Mucosa of descending colon (tissue), 3 donors: ENCODE measurements at places on chromosomes 11 and 22.

- DNase-seq, result peak; percentile 7
Measured at GRCh38 chr11:20156876-20157613, 3.2 kb downstream of the DBX1 start.

DNA sequence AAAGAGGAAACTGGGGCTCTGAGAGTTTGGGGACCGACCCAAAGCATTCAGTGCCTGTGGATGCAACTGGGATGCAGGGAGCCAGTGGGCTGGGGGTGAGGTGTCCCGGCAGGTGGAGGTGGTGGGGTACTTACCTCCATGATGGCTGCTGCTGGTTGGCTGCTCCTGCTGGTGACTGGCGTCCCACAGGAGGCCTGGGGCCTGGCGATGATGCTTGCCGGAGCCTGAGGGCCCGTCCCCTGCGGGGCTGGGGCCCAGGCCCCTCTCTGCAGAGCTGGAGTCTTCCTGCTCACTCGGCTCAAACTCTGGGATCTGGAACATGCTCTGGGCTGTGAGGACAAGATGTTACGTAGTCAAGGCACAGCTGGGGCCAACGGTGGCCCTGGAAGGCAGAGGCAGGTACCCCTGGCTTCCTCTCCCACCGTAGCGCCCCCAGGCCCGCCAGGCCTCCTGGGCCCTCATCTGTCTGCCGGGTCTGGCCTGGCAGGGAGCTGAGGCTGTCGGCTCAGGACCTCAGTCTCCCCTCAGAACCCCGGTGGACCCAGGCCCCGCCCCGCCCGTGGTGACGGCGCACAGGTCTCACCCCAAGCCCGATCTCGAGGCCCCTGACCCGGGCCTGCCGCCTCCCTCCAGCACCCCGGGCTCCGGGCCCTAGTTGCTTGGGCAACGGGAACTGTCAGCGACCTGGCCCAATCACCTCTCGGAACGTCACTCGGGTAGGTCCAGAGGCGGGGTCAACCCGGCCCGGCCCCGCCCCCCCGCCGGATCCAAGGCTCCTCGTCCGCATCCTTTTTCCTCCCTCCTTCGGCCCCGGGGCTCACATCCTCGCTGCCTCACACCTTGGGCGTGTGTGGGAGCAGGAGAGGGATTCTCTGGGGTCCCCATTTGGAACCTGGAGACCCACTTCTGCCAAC, at the start of gene BAD:
Gene BAD (minus strand): TSS at position 618 of the 914 bp plus-strand sequence. CDS start 297 bp downstream, at position 321.
- DNase-seq, result peak; percentile 97

DNA sequence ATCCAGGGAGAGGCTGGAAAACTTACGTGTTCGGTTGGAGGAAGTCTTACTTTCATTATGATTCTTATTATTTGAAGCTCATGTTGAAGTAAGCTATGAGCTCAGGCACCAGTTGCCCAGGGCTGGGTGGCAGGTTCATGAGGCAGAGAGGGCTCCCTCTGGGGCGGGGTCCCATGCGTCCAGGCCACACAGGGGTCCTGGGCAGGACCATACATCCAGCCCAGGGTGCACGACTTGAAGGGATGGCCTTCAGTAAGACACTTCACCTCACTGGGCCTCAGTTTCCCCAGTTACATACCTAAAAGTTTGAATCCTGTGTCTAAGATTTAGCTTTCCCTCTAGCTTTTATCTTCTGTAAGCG, 107.3 kb upstream of the B3GAT1 start:
- DNase-seq, result no peak

GRCh38 chr11:15936011-15936410, 420.3 kb downstream of the SOX6 start:
- DNase-seq, result no peak

DNA sequence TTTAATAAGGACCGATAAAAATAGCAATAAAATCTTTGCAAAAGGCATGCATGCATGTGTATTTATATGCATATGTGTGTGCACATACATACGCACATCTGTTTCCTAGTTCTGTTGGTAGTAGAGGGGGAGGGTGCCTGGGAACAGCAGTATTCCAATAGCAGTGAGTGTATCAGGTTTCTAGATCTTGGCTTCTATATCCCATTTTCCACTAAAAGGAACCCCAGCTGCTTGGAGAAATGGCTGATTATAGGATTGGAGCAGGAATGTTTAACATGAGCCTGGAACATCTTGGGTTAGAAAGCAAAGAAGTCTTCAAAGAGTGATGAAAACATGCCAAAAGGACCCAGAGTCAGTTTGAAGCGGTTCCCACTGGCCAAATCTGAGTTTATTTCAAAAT, 21.0 kb downstream of the TNRC6B start:
- DNase-seq, result no peak

GRCh38 chr11:59102259-59102765, 4.7 kb upstream of the FAM111B start:
- peak; percentile 79 for DNase-seq

DNA sequence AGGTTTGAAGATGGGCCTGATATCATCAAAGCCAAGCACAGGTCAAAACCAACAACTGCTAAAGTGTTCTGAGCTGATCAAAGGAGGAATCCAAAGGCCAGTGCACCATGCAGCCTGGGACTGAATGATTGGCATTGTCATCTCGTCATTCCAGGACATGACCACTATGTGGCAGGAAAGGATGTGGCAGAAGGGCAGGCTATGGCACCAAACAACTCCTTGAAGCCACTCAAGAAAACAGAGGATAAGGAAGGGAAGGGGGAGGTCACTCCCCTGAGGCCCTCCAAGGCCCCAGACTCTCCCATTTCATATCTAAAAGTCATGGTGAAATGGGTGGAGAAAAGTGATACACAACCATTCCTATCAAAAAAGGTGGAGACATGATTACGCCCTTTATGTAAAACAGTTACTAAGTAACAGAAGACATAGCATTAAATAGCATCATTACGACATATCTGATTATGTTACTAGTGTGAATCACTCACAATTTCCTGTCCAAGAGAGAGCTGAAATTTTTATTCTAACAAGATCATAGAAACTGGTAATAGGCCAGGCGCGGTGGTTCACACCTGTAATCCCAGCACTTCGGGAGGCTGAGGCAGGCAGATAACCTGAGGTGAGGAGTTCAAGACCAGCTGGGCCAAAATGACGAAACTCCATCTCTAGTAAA, 49.3 kb downstream of the AHNAK start:
- DNase-seq, result peak; percentile 64

DNA sequence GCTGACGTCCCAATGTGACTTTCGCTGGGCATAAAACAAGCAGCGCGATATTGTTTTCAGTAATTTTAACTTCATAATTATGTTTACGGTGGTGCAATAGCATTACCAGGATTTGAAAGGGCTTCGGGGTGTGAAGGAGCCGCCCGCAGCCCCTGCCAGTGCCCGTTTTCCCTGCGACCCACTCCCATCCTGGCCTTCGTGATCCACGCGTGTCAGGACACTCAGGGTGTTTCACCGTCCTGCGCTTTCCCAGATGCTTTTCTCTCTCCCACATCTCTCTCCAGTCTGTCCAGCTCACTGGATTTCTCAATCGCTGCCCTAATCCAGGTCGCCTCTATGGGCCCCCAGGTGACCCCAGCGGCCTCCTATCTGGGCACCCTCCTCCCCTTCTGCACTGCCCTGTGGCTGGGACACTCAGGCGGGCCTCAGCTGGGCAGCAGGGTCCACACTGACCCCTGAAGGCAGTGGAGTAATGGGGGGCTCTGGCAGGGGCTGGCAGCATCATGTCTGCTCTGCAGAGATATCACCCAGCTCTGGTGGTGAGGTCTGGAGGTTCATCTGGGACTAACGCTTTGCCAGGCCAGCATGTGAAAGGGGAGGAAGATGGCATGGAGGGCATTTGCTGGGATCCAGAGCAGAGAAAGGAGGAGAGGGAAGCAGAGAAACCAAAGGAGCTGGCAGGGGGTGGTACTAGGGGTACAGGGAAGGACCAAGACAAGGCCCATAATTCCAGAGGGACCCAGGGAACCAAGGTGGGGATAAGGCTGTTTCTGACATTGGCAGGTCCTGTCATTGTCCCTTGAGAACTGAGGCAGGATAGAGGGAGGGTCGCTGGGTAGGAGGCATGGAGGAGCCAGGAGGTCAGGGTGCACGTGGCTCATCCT, 622.8 kb downstream of the BRD1 start:
- DNase-seq, result no peak

DNA sequence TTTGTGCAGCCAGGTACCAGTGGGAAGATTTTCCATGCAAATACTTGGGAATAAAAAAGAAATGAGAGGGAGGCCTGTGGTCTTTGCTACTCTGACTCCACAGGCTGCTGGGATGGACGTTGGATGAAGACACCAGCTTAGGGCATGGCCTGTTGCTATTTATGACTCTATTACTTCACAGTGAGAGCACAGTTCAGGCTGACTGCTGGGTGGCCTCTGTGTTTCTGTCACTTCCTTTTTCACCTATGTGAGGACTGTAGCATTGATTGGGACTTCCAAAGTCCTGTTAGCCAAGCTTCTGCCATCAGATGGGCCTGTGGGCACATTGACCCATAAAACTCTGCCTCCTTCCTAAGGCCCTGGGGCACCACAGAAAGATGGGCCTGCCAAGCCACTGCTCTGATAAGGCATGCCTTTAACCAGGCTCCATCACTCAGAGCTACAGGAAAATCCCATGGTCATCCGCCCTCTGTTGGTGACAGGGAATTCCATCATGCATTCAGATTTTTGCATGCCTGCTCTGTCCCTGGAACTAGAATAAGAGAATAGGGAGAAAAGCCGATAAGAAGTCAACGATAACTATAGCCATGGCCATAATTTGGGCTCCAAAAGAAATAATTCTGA, 64.6 kb downstream of the KCNJ1 start:
- DNase-seq, result peak; percentile 12

DNA sequence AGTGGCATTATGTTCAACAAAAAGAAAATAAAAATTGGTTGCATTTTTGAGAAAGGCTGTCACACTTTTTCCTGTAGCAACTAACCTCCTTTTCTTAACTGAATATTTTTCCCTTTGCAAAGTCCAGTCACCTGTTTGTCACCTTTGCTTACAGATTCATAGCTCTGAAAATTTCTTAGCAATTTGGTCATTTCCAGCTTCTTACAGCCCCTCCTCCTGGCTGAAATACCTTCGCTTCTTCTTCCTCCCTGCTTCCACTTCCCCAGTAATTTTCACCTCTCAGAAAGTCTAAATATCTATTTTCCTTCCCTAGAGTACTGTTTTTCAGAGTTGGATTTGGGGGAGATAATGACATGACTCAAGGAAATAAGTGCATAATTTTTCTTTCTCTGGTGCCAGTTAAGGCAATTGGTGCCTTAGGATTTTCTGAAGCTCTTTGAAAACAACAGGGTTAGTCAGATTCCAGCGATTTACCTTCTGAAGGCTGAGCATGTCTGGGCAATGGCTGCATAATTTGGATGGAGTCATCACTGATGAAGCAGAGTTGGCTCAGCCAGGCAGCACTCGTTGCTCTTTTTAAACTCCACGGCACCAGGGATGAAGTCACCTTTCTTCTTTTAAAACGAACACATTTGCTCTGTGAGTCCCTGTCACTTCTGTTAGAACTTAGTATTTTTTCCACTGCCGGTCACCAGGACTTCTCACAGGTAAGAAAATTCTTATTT, 62.1 kb upstream of the AMOTL1 start:
- DNase-seq, result no peak

DNA sequence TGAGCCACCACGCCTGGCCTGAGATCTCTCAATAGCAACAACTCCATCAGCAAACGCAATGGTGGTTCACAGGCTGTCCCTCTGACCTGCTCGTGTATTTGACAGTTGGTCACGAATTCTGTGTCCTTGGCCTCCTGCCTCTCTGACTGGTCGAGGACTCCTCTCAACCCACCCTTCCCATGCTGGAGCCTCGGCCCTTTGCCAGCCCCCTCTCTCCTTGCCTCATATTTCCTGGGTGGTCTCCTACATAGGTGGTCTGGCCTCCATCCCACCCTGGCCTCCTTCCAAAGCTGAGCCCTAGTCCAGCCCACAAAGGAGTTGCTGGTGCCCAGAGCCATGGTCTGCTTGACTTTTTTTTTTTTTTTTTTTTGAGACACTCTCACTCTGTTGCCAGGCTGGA, 11.4 kb upstream of the A4GALT start:
- DNase-seq, result no peak

DNA sequence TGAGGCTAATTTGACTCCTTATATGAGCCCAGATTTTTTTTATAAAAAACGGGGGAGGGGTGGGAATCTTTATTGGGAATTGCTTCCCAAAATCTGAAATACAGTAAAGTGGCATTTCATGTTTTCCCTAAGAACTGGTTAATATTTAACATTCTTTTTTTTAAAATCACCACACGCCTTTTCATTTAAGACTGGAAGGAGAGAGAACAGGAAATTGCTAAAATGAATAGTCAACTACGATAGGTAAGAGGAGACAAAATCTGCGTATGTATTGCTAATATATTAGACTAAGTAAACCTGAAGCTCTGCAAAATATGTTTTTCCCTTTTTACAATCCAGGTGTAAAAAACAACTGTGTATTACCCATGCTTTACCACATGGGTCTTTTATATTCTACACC, 57.0 kb downstream of the SOX6 start:
- DNase-seq, result no peak

GRCh38 chr11:69825037-69825834, 6.0 kb upstream of the FGF3 start:
- peak; percentile 75 for DNase-seq

- DNase-seq, result no peak
Measured at GRCh38 chr22:46649141-46650077, 29.2 kb downstream of the GRAMD4 start.

DNA sequence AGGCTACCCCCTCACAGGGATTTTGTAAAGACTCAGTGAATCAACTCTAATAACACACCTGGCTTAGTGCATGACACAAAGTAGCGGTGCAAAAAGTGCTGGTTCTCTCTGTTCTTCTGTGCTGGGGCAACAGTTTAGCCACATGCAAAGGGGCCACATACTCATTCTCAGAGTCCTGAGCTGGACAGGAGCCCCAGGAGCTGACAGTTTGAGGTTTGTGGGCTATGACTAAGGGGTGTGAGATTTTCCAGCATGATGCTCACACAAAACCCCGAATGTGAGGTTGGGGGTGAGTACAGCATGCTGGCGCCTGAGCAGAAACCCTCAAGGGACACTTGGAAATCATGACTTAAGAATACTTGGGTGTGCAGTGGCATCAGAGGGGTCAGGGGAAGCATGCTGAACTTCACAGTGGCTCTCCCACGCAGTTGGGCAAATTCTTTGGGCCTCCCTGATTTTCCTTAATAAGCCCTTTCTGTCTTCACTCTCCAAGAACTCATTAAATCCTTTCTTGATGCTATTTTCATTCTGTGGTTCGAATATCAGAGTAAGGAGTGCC, 31.0 kb downstream of the TMPRSS5 start:
- DNase-seq, result no peak
